ENCODE measurements at places on chromosomes 11 and 22.

GRCh38 chr11:12556788-12557384 lies 117.3 kb upstream of the TEAD1 start:
- no peak for DNase-seq

DNA sequence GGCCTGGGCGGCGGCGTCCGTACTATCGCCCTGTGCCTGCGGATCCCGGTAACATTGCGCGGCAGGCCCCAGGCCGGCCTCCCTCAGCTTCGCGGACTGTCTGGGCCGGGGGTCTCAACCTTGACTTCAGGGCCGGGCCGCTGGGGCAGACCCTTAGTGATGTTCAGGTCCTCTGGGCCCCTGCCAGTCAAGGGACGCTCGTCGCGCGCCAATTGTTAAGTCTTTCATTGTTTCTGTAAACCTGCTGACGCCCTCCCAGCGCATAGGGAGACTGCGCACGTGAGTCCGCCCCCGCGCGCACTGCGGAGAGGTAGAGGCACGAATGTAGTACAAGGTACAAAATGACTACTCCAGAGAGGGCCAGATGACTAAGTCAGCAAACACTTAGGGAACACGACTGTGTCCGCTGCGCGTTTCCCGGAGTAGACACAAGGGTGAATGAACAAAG lies 451 bp upstream of the HDHD5 start:
- DNase-seq: no peak

GRCh38 chr22:22926370-22927195 lies 39.0 kb downstream of the IGLL5 start:
- peak; percentile 52 for DNase-seq

- no peak for DNase-seq
Observed at GRCh38 chr22:44074337-44074984, 50.4 kb downstream of the PARVB start.
